RPMI7951 (cell line): ENCODE measurements at places on chromosomes 1 and 21.

- DNase-seq = no peak
These were observed 1.3 kb upstream of the TXNIP start for GRCh38 chr1:145997718-145998023.

GRCh38 chr1:116521186-116521585 lies 49.6 kb downstream of the CD58 start:
- DNase-seq = peak; percentile 84

- no peak for DNase-seq
These were observed 6.0 kb upstream of the RGS4 start for GRCh38 chr1:163063143-163063542.

GRCh38 chr21:37550618-37551330 lies 184.2 kb downstream of the DYRK1A start:
- no peak for DNase-seq

GRCh38 chr1:27057389-27057788 lies 44.7 kb upstream of the TENT5B start:
- DNase-seq = no peak

GRCh38 chr1:235887676-235888075 lies 21.0 kb upstream of the LYST start:
- DNase-seq = no peak

DNA sequence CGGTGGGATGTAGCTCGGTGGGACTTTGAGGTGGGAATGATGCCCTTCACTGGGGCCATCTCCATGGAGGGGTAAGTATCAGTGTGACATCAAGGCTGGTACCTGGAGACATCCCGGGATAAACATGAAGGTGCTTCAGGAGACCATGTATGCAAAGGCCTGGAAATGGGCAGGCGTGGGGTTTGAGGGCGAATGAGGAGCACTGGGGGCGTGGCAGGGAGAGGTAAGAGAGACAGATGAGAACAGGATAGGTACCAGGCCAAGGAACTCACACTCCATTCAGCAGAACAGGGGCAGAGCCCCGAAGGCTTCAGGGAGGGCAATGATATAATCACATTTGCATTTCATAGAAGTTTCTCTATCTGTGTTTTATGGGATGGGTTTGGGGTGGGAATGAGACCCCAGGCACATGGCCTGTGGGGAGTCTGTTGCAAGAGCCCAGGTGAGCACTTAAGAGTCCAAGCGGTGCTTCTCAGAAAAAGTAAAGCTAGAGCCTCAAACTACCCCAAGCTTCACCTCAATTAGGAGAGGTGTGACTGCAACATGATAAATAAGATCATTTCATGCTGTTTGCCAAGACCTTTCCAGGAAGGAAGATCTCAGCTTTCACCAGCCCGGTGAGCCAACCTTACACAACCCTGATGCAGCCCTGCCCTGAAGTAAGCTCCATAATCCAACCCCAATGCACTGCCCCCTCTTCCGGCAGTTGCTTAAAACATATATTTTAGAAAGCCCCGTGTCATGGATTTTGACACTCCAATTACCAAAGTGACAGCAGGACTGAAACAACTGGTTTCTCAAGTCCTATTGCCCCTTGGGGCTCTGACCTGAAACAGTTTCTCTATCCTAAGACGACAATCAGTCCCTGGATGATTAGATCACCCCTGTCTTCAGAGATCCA lies 7.4 kb downstream of the S100A9 start:
- no peak for DNase-seq

- no peak for DNase-seq
These were observed 12.7 kb upstream of the LYPLAL1 start for GRCh38 chr1:219160967-219161366.

GRCh38 chr1:74822851-74823401 lies 90.0 kb downstream of the TYW3 start:
- no peak for DNase-seq

DNA sequence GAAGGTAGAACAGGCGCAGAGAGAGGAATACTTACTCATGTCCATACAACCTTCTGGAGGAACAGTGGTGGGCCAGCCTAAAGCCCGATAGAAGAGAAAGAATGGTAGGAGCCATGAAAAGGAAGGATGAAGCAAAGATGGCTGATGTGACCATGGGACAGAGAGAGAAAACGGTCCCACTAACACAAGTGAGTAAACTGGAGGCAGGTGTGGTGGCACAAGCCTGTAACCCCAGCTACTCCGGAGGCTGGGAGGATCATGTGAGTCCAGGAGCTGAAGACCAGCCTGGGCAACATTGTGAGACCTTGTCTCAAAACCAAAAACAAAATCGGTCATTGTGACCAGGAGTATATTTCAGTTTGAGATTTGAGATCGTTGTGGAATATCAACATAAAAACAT lies 49.4 kb downstream of the C1orf198 start:
- DNase-seq = no peak

DNA sequence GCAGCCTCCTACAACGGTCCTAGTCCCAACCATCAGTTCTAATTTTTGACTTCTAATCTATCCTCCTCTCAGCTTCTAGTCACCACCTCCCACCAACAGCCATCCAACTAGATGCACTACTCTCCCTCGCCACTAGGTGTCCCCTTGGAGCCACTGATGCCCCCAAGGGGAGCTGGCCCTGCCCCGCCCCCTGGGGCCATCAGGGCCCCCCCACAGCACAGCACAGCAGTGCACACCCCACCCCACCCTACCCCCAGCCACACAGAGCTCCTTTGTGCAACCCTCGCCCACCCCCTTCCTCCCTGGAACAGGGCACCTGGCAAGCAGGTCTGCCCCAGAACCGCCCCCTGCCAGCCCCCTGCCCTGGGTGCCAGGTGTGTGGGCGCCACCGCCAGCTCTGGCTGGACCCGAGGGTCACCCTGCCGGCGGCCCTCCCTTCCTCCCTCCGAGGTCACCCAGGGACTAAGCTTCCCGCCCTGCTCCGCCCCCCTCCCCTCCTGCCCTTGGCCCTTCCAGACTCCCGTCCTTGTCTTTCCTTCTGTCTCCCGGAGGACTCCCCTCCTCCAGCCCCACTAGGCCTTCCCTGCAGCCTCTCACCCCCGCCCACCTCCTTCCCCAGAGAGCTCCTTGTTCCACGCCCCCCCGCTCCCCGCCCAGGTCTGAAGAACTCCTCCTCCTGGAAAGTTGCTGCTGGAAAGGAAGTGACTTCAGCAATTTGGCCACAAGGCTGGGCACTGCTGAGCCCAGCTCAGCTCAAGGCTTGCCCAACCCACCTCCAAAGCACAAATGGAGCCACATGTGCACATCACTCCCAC lies 47.0 kb downstream of the AHDC1 start:
- DNase-seq = peak; percentile 92

- no peak for DNase-seq
These were observed 4.6 kb downstream of the BLACAT1 start for GRCh38 chr1:205451202-205451601.

DNA sequence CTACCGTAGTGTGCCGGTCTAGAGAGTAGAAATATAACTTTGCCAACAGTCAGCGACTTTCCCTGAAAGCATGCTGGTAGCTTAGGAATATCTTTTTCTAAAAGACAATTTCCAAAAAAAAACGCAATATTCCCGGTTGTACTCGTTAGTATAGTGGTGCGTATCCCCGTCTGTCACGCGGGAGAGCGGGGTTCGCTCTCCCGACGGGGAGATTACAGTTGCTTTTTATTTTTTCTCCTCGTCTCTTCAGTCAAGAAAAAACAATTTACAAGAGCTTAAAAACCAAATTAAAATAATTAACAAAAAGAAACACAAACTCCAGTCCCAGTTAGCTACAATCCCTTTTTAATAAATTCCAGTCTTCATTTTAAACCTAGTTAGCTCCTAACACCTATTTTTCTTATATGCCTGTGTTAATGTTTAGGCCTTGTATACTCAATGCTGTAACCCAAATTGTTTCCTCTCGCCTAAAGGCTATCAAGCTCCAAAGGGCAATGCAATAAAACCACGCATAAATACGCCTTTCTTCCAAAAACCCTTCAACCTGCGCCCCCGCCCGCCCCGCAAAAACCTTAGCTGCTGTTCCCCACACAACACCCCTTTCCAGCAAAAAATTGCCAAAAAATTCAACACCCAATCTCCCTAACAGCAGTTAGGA lies 7.8 kb downstream of the HSPA6 start:
- peak; percentile 33 for DNase-seq

DNA sequence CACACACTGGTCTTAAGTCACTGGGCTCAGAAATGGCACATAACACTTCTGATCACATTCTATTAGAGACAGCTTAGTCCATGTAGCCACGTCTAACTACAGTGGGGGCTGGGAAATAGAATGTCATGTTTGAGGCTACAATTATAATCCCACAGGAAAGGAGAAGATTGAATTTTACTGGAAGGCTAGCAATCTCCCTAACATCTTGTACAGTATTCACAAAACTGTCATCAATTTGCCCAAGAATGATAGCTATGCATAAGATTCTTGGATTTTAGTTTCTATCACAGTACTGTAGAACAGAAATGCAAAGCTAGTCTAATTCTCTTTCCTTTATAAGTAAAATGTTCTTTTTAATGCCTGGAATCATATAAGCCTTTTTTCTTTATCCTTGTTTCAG lies 12.7 kb upstream of the ZMYM6 start:
- no peak for DNase-seq

DNA sequence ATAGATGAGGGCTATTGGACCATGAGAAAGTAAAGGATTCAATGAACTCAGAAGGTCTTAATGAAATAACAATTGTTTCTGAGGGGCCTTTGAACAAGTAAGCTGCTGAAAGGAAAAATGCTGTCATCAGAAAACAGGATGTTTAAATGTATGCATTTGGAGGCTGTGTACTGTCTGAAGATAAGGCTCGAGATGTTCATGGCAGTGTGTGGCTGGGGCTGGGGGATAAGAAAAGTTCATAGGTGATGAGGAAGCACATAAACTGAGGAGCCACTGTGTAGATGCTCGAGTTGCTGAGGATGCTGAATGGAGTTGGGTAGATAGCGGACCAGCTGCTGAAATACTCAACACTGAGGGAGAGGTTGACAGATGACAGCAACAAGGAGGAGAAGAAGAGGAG lies 17.8 kb downstream of the THEM4 start:
- no peak for DNase-seq

DNA sequence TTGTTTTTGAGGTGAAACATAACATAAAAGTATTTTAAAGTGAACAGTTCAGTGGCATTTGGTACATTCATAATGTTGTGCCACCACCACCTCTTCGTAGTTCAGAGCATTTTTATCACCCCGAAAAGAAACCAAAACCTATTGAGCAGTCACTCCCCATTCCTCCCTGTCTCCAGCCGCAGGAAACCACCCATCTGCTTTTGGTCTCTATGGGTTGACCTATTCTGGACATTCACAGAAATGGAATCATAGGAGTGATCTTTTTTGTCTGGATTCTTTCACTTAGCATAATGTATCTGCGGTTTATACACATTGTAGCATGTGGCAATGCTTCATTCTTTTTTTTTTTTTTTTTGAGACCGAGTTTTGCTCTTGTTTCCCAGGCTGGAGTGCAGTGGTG lies 141.2 kb downstream of the VPS13D start:
- no peak for DNase-seq

- no peak for DNase-seq
These were observed 32.0 kb upstream of the TTC22 start for GRCh38 chr1:54833121-54833520.

DNA sequence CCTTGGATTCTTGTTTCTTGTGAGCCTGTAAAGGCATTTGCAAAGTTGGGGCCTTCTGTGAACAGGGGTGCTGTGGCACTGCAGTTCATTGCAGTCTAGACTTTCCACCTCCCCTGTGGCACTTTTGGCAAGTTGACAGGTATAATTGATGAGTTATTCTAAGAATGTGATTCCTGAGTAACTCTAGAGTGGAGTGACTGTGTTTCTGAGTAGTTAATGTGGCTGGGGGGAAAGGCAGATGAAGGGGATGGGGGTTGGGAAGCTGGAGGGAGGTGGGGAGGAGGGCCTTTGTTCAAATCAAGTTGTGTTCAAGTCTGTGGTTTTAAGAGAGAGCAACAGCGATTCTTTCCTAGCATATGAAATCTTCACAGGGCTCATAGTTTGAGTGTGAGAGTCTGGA lies 32.9 kb downstream of the PBX1 start:
- DNase-seq = peak; percentile 27

- DNase-seq = no peak
These were observed 81.3 kb downstream of the SYF2 start for GRCh38 chr1:25150985-25151495.

DNA sequence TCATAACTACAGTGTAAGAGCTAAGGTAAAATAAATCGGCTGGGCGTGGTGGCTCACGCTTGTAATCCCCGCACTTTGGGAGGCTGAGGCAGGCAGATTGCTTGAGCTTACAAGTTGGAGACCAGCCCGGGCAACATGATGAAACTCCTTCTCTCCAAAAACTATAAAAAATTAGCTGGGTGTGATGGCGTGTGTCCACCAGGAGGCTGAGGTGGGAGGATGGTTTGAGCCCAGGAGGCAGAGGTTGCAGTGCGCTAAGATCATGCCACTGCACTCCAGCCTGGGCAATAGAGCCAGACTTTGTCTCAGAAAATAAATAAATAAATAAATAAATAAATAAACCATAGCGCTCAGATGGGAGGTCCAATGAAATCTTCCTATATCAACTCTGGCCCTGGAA lies 16.7 kb upstream of the FAM110D start:
- no peak for DNase-seq

- DNase-seq = peak; percentile 54
These were observed 360.1 kb upstream of the PLXNA2 start for GRCh38 chr1:208604295-208604694.

- no peak for DNase-seq
These were observed 26.3 kb downstream of the CCDC185 start for GRCh38 chr1:223419561-223419960.

DNA sequence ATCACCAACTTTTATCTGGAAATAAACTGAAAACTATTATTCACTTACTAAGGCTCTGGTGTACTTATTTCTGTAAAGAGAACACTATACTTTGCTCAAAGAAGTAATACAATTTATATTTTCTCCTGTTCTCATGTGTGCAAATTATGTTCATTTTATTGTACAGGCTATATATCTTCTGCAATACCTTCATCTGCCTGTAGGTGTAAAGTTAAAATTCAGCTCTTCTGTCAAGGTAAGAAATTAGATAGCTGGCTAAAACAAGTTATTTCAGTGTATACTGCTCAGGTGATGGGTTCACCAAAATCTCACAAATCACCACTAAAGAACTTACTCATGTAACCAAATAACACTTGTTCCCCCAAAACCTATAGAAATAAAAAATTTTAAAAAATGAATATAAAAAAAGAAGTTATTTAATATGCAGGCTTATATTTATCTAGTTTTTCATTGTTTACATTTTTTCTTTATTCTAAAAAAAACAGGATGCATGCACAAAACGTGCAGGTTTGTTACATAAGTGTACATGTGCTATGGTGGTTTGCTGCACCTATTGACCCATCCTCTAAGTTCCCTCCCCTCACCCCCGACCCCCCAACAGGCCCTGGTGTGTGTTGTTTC lies 81.5 kb downstream of the PTGER3 start:
- peak; percentile 2 for DNase-seq

DNA sequence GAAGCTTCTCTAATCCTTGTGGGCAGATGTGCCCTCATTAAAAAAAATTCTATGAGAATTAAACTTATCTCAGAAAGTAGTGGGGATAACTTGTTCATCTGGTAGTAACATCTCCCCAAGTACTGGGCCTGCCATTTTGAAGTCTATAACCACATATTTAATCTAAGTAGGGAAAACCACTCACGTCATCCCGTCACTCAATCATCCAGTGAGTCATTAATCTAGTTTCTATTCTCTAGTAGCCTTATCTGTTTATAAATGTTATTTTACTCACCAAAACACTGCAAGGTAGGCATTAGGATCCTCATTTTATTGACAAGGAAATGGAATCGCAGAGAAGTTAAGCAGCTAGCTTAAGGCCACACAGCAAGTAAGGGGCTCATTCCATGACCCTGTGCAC lies 221.9 kb downstream of the ATG4C start:
- peak; percentile 14 for DNase-seq
